EH (cell line): ENCODE measurements at places on chromosomes 12 and 14.

GRCh38 chr12:14995583-14996425, 23.0 kb downstream of the PDE6H start:
- peak; percentile 74 for DNase-seq

- DNase-seq = peak; percentile 74
Measured at GRCh38 chr12:77133566-77133965, 68.2 kb upstream of the E2F7 start.

DNA sequence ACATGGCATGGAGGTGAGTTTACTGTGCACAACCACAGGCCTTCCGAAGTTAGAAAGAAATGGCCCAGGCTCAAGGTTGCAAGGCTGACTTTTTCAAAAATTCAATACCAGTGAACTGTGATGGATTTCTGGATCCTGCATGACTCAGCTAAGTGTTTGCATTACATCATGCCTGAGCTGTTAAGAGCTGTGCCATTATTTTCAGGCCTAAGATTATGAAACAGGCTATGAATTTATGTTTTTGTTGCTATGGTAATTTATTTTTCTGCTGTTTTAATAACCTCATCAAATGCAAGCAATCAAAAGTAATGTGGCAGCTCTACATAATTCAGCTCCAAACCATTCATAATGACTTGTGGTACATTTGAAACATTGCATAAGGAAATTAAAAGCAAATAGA, 457.7 kb upstream of the TMEM132C start:
- peak; percentile 66 for DNase-seq

DNA sequence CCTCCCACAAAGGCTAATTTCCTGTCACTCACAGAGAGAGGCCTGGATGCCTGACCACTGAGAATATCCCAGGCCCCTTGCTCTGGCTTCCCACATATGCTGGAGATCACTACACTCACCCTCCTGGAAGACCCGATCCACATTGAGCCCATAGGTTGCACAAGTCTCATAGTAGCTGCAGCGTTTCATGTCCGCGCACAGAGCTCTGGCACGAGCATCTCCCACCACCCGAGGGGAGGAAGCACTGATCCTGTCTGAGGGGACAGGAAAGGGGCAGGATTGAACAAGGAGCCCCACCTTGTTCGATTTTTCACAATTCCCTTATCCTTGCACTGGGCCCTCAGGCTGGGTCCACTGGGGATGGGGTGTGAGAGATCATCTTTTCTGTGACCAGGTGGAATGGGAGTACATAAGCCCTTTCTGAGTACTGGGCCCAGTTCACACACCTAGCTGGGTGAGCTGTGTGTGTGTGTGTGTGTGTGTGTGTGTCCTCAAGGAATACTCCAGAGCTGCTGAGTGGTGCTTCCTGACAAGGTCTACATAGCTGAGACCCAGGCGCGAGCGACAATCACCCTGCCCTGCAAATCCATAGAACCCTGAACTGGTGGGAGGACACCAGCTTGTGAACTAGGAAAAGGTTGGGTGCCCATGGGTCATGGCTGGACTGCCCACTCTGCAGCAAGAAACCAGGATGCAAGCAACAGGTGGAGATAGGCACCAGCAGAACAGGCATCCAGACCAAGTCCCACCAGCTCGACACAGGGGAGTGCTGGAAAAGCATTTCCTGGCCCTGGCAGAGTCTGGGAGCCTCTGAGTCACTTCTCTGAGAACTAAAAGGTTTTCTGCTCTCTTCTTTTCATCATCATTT, 5.6 kb downstream of the AGAP2 start:
- no peak for DNase-seq

- DNase-seq = no peak
Measured at GRCh38 chr14:62501021-62501750, 544.1 kb downstream of the KCNH5 start.
